Vagina (tissue), 2 donors: ENCODE measurements at places on chromosomes 12 and 14.

DNA sequence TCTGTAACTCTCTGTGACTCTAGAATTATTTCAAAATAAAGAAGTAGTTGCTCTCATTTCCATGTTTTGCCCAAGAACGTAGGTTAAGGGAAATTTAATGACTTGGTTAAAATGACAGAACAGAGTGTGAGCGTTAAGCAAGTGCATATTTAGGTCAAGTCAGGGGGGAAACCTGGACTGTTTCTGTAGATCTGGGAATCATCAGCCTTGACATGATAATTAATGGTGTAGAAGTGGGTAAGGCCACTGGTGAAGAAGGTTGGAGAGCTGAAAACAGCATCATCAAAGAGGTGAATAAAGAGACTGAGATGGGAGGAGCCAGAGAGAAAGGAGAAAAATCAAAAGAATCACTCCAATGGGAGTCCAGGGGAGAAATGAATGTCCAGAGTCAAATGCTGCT is 49.4 kb upstream of the STK38L start:
- no peak for DNase-seq

DNA sequence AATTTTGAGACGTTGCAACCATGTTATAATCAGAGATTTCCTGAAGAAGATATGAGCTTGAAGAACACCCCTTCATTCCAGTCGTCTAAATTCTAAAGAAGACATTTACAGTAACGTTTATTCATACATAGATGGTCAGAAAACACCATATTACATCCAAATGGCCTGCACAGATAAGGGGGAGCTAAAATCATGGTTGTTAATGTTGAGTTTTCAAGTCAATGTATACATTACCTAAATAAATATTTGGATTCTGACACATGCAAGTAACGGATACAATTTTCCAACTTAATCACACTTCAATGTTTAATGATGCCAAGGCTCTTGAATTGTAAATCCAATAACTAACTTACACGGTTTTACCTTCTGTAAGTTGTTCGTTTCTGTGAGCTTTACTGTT is 318.4 kb downstream of the SLC6A15 start:
- DNase-seq, result no peak

- no peak for DNase-seq
Measured at GRCh38 chr12:198705-199104, 15.3 kb downstream of the SLC6A12 start.

- no peak for DNase-seq
Measured at GRCh38 chr12:32821710-32822109, 66.0 kb upstream of the YARS2 start.

DNA sequence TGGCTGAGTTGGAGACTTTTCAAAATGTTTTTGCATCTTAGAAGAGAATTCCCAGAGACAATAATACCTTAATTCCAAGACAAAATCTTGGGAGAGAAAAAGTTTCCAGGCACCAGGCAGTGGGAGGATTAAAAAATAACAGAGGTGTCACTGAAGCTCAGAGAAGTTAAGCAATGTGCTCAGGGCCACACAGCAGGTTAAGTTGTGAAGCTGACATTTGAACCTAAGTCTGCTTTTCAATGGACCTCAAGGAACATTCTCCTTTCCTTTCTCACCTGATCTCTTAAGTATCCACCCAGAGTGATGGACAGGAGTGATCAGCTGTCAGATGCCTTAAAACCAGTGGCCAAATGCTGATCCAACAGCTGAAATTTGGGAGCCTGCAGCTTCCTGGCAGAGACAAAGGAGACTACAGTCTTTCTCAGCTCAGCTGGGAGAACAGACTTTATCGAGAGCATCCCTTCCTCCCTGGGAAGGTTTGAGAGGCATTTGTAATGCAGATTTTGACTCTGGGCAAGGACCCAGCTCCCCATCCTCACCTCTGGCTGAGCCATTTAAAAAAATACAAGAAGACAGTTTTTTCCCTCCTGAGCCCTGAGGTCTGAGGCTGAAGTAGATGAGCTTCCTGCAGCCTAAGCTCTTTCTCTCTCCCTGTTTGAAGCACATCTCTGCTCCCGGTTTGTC is 174.9 kb upstream of the RPH3A start:
- no peak for DNase-seq

- DNase-seq, result peak; percentile 56
Measured at GRCh38 chr14:77979666-77980351, 179.9 kb downstream of the ADCK1 start.

DNA sequence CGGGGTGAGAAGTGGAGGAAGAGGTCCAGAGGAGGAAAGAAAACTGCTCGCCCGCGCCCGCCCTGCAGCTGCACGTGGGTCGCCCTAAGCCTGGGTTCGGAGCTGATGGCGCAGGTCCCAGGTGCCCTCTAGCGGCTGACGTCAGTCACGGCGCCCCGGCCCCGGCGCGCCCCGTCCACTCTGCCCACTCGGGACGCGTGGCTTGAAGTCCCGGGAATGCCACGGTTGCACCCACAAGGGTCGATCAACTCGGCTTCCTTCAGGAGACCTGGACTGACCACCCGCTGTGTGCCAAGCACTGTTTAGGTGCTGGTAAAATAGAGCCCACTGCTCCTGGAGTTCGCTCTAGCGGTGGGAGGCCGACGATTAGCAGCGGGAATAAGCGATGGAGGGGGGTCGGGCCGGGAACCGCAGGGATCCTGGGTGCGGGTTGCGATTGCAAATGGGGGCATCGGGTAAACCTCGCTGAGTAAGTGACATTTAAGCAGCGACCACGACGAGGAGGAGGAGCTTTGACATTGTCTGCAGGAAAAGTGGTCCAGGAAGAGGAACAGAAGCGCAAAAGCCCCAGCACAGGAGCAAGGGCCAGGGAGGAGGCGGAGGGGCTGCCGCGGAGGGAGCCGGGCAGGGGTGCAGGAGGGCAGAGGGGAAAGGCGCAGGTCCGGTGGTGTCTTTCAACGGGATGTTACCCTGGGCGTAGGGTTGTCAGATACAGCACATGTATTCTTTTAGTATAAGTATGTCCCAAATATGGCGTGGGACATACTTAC is 5.1 kb upstream of the ZNF839 start:
- DNase-seq, result no peak

DNA sequence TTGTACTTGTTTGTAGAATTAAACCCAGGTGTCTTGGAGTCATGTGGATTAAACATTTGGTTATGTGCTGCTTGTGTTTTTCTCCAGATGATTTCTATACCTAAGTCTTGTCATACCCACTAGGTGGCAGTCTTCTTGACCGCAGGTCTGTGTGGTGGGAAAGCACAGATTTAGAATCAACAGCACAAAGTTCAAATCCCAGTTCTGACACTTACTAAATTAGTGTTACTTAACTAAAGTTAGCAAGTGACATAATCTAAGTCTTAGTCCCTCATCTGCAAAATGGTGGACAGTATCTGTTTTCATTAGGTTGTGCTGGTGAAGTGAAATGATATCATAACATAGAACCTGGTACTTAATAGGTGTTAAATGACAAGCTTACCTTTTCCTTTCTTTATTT is 151.0 kb upstream of the ARHGAP5 start:
- DNase-seq, result no peak

GRCh38 chr12:120321382-120322202 is 6.0 kb downstream of the PLA2G1B start:
- DNase-seq, result no peak

GRCh38 chr14:96944297-96944696 is 147.1 kb downstream of the VRK1 start:
- DNase-seq, result no peak

GRCh38 chr14:105087308-105087962 is 22.2 kb upstream of the GPR132 start:
- DNase-seq, result no peak

GRCh38 chr14:23326491-23327332 is 5.5 kb downstream of the PABPN1 start:
- no peak for DNase-seq

- no peak for DNase-seq
Measured at GRCh38 chr12:53744751-53745150, 7.0 kb downstream of the CISTR start.

DNA sequence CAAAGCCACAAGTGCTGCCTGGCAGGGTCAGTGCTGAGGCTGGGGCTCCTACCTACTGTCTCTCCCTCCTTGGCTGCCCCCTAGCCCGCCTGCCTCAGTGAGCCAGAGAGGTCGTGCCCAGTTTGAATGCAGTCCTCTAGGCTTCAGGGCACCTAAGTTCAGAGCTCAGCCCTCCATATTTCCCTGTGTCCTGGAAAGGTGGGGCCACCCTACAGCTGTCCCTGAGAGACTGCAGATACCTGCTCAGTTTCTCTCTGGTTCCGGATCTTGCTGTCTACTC is 142.6 kb downstream of the CALM1 start:
- no peak for DNase-seq

DNA sequence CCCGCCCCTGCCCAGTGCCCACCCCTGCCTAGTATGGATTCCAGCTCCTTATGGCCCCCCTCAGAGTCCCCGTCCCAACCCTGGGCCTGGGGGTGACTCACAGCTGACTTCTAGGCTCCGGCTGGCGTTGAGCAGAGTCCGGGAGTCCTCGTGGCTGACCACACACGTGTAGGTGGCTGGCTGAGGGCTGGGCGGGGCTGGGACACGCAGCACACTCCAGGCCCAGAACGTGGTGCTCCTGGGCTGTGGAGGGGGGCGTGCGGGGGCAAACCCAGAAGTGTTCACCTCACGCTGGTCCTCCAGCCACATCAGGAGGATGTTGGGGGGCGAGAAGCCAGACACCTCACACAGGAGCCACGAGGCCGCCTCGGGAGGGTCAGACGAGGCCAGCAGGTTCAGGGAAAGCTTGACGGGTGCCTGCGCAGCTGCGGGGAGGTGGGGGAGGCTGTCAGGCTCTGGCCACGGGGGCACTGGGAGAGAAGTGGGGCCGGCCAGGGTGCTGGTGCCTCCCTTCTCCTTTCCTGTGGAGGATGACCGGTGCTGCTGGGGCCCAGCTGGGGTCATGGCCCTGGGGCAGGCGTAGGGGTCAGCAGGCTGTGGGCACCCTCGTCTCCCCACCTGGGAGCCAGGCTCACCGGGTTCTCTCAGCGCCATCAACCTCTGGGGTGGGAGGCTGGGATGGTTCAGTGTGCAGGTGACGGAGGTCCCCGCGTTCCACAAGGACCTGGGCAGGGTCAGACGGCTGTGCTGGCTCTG is 314.1 kb downstream of the TMEM121 start:
- peak; percentile 77 for DNase-seq

DNA sequence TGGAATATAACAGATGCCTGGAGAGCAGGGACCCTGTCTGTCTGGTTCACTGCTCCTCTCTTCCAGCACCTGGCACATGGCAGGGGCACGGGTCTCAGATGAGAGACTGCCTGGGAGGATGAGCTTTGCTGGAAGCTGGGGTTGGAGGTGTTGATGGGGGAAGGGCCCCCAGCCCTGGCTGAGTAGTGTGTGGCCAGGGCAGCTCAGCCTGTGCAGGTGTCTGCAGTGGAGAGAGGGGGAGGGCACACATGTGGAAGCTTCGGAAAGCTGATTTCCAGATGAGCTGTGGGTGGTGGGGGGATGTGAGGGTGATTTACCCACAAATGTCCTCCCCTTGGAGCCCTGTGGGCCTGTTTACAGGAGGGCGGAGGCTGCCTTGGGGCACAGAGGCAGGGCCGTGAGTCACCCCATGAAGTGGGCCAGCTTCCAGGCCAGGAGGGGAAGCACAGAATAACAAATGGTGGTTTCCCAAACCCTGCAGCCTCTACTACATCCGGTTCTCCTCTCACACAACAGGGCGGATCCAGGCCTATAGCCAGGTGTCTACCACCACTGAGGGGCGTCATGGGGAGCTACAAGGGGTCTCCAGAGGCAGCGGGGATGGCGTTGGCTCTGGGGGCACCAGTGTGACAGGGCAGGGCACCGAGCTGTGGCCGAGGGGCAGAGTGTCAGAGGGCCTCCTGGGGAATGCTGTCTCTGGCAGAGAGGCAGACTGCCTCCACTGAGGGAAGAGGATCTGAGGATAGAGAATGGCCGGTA is 11.0 kb downstream of the KRT7 start:
- DNase-seq, result no peak

DNA sequence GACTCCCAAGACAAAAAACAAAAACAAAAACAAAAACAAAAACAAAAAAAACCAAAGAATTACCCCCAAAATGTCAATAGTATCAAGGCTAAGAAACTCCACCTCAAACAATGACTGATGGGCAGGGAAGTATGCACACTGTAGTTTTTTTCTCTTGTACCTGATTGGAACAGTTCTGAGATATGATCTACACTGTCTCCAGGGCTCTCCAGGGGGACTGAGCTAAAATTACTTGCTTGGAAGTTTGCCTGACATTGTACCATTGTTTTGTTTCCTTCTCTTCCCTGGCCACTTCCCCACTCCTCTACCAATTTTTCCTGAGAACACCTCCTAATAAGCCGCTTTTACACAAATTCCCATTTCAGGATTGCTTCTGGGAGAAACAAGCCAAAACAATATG is 22.3 kb upstream of the CATSPERB start:
- DNase-seq, result no peak

GRCh38 chr12:75662511-75663159 is 151.2 kb upstream of the KRR1 start:
- no peak for DNase-seq

- no peak for DNase-seq
Measured at GRCh38 chr12:49086116-49086515, 8.5 kb downstream of the DHH start.

DNA sequence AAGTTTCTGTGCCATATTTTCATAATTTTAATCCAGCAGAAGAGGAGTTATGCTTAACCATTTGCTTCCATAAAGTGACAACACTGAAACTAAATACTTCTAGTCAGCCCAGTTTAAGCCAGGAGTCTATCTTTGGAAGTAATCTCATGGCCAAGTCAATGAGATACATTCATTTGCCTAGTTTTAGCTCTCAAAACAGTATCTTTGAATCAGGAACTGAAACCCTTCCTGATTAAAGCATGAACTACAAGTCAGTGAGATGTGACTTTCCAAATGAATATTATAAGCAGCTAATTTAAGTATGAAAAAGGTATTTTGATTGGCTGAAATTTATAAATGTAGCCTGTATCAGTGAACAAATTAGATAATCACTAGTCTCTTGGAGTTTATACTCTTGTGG is 491.5 kb downstream of the SLC6A15 start:
- DNase-seq, result no peak

- DNase-seq, result no peak
Measured at GRCh38 chr14:96217376-96217913, 12.8 kb downstream of the BDKRB2 start.

DNA sequence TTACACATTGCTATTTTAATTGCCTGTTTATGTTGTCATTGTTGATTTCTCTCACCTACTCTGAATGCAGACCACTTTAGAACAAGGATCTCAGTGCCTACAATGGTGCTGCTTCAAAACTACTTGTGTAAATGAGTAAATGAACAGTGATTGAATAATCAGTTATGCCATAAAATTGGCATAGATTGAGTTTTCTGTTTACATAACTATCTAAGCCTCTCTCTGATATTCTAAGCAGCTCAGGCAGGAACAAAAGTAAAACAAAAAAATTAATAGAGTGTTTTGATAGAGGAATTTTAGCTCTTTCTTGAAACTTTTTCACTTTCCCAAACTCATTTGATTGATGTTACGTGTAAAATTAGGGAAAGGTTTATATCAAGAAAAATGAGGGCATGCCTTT is 232.3 kb upstream of the KITLG start:
- no peak for DNase-seq
